Stimulated activated CD4-positive, alpha-beta T cell treated with anti-CD3 and anti-CD28 coated beads, Interleukin-4, amount 100 ng/mL, for 4 hours (primary cell): ENCODE measurements at places on chromosomes 7 and 10.

DNA sequence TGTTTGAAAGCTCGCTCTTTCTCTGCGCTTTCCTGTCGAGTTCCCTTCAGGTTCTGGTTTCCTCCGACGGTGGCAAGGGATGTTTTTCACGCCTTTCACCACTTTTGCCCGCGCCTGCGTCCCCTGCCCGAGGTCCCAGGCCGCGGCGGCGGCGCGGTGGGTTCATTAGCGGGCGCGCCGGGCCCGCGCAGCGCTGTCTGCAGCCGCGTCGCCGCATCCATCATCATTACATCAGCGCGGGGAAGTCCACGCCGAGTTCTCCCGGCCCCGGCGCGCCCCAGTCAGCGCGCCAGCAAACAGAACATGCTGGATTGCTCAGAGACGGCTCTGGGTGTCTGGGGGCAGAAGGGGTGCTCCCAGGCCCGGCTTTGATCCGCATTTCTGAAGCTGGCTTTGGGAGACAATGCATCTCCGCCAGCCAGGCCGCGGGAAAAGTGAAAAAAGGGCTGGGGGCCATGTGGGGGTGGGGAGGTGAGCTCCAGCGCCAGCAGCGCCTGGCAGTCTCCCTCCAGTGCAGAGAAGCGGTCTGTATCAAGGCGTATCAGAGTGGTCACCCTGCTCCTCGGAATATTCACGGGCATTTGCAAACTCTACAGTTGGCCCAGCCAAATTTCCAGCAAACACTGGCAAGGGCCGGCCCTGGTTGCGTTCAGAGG is 8.9 kb downstream of the GLI3 start:
- DNase-seq, result no peak

- DNase-seq, result no peak
Measured at GRCh38 chr7:39952803-39953202, 2.7 kb downstream of the CDK13 start.

GRCh38 chr7:154242709-154243108 is 190.5 kb downstream of the DPP6 start:
- DNase-seq, result no peak

GRCh38 chr10:70135046-70135445 is 2.4 kb upstream of the AIFM2 start:
- no peak for DNase-seq

DNA sequence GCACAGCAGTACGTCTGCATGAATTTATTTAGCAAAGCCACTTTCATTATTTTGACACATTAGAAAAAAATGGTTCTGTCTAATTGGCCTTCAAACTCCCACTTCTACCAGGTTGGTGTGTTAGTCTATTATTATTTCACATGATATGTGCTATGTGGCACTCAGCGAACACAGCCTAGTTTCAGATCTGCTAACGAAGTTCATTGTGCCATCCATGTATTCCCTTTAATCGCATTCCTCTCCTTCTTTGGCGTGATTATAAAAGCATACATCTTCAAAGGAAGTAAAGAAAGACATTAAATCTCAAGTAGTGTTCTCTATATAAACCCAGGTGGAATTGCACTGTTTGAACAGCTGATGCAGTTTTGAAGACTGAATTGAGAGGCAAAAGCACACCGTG is 96.4 kb upstream of the CACNA2D1 start:
- no peak for DNase-seq

DNA sequence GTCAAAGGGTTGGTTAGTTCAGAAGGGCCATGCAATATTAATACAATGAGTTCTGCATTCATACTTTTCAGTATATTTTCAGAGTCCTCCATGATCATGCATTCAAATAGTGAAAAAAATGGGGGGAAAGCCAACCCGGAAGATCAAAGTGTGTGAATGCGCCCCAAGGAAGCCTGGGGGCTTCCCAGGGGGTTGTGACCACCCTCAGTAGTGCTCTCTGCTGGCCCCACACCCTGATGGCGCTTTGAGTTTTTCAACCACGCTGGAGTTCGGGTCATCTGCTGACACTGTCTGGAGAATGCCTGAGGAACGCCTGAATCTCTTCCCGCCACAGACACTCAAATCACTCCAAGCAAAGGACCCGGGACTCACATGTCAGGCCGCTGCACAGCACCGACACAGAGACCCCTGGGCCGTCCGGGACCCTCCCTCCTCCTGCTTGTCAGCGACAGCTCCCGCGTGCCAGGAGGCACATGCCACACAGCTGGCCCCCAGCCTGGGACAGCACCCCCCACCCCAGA is 1.0 kb downstream of the TNS3 start:
- no peak for DNase-seq

DNA sequence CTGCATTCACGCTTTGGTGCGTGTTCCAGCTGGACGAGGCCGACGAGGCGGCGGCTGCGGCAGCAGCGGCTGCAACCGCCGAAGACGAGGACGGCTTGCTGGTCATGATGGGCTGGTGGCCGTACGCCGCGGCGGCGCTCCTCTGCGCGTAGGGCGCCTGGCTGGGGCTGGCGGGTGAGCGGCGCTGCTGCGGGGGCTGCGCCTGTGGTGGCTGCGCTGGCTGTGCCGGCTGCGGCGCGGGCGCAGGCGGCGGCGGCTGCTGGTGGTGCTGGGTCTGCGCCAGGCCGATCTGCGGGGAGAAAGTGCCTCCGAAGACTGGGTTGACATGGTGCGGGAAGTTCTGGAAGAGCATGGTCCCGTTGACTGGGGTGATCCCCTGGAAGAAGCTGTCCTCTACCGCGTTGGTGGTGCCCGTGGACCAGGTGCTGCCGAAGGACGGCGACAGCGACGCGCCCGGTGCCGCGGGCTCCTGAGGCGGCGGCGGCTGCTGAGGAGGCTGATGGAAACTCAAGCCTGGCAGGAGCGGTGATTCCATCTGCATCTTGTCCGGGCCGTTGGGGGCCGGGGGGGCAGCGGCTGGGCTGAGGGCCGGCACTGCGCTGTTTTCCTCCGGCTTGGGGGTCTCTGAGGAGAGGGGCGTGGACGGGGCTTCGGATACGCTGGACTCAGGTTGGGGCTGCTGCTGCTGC is 51.1 kb downstream of the CPEB3 start:
- peak; percentile 18 for DNase-seq

DNA sequence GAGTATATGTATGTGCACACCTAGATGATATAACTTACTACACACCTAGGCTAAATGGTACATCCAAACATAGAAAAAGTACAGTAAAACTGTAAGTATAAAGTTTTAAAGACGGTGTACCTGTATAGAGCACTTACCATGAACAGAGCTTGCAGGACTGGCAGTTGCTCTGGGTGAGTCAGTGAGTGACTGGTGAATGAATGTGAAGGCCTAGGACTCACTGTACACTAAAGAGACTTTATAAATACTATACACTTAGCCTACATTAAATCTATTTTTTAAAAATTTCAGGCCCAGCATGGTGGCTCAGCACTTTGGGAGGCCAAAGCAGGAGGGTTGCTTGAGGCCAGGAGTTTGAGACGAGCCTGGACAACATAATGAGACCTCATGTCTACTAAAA is 195.3 kb downstream of the FZD1 start:
- DNase-seq, result no peak

GRCh38 chr10:4331150-4331549 is 494.9 kb upstream of the AKR1E2 start:
- no peak for DNase-seq

DNA sequence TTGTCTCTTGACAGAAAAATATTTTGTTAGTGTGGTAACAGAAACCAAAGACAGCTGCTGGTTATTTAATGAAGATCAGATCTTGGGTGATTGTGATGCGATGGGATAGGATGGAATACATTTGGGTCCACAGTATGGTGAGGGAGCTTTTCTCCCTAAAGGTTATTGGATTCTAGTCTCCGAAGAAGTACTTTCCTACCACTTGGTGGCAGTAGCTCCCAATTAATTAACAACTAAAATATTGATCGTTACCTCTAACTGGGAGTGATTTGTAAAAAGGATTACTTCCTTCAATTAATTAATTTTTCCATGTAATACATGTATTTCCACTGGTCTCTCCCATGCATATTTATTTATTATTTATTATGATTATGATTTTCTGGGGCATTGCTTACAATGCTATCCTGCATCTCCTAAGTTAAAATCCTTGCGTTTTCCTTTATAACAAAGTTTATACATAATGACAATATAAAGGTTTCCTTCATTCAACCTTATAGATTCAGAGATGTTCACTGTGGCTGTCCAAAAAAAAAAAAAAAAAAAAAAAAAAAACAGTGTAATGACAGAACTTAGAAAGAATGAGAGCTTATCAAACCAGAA is 25.6 kb downstream of the TMEM196 start:
- no peak for DNase-seq

GRCh38 chr7:103888603-103889153 is 100.8 kb downstream of the RELN start:
- no peak for DNase-seq

DNA sequence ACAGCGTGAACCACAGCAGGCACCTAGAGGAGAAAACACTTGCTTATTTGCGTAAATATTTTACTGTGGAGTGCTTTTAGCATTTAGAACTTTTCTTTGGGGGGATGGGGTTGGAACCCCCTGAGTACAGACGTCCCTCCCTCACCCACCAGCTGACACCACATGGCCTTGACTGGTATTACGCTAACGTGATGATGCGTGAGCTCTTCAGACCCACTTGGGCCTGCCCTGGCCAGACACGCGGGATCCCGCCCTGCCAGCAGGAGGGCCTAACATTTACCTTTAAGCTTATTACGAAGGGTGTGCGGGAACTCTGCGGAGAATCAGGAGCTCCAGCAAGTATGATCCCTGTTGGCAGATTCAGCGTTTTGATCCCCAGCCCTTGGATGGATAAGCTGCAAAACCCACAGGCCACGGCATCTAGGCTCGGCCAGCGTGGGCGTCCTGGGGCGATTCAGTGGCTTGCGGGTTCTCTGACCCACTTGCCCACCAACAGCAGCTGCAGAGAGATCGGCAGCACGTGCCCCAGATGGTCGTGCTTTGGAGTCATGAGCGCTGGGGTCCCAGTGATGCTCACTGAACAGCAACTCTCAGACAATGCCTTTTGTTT is 545.5 kb upstream of the FOXK1 start:
- DNase-seq, result no peak

DNA sequence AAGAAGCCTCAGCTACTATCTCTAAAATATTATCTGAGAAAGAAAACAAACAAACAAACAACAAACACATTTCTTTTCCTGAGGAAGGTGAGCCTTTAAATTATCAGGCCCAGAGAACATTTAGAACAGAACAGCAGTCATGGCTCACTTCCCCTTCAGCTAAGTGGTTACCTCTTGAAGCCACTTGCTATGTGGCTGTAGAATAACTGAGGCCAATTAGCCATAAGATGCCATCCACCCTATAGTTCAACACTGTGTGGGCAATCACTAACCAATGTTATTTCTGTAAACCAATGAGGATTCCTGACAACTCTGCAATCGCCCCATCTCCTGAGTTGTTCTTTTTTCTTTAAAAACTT is 3.7 kb upstream of the UPP1 start:
- DNase-seq, result no peak

- no peak for DNase-seq
Measured at GRCh38 chr7:155589001-155589980, 42.9 kb upstream of the CNPY1 start.

DNA sequence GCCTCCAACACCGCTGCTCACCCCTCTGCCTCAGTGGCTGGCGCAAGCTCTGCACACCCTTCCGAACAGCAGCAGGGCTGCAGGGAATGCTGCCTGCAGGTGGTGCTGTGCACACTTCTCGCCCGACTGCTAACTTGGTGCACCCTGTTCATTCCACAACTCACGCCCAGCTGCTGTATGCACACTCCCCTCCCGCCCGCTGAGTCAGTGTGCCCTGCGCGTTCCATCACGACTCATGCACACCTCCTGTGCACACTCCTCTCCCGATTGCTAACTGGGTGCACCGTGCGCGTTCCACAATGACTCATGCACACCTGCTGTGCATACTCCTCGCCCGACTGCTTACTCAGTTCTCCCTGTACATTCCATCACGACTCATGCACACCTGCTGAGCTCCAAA is 21.5 kb downstream of the ADARB2 start:
- DNase-seq, result peak; percentile 19

GRCh38 chr7:39005461-39005860 is 27.8 kb downstream of the POU6F2 start:
- no peak for DNase-seq

- no peak for DNase-seq
Measured at GRCh38 chr7:75945297-75946168, 30.6 kb downstream of the POR start.

DNA sequence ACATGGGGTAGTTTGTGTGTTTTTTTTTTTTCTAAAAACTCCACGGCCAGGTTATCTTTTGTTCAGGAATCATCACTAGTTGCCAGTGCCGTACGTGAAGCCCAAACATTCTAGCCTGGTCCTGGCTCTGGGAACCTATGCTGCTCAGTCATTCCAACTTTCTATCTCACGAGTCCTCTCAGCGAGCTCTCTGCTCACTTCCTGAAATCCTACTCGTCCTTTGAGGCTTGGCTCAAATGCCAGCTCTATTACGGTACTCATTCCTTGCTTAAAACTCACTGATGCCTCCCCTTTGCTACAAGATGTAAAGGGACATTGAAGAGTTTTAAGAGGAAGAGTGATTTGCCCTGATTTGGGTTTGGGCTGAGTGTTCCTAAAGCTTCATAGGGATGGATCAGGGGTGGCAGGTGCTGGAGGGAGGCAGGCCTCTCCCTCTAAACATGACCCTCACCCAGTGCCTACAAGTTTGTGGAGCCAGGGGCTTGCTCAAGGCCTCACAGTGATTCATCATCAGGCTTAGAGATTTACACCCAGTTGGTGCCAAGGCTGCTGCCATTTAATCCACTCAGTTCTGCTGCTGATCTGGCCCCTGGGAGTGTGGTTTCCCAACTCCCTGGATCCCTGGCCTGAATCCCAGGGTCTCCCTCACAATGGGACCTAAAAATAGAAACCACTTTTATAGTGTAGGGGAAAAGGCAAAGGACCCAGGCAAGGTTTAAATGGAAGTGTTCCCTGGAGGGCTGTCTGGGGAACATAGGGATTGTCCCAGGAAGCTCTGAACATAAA is 46.1 kb upstream of the R3HCC1L start:
- DNase-seq, result no peak

GRCh38 chr10:80280071-80280800 is 9.2 kb downstream of the MAT1A start:
- no peak for DNase-seq

DNA sequence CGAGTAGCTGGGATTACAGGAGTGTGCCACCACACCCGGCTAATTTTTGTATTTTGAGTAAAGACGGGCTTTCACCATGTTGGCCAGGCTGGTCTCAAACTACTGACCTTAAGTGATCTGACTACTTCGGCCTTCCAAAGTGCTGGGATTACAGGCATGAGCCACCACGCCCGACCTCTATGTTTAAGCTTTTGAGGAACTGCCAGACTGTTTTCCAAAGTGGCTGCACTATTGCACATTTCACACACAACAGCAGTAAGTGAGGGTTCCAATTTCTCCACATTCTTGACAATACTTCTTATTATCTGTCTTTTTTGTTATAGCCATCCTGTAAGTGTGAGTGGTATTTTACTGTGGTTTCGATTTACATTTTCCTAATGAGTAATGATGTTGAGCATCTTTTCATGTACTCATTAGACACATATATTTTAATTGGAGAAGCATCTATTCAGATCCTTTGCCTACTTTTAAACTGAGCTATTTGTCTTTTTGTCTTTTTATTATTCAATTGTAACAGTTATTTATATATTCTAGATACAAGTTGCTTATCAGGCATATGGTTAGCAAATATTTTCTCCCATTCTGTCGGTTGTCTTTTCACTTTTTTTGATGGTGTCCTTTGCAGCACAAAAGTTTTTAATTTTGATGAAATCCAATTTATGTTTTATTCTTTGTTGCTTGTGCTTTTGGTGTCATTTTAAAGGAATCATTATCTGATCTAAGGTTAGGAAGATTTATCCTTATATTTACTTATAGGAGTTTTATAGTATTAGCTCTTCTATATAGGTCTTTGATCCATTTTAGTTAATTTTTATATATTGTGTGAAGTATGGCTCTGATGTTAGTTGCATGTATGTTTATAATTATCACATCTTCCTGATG is 12.8 kb upstream of the IRF5 start:
- DNase-seq, result no peak
